ENCODE measurements at places on chromosomes 7 and 10.

GRCh38 chr7:92739091-92739490 is 97.3 kb downstream of the CDK6 start:
- no peaks in the 10 kb centered on the region for H3K27me3 ChIP-seq
- no peak overlapping the region for H3K27ac ChIP-seq
- H3K4me1 ChIP-seq: no peaks in the 10 kb centered on the region
- no peak for DNase-seq
- no peak overlapping the region for H3K4me3 ChIP-seq

- H3K4me3 ChIP-seq: no peak overlapping the region
- H3K27me3 ChIP-seq: no peaks in the 10 kb centered on the region
- peaks cover 3% of the 10 kb centered on the region for H3K36me3 ChIP-seq
These were observed 159.0 kb downstream of the SND1 start for GRCh38 chr7:127810696-127811660.

- no peaks in the 10 kb centered on the region for H3K4me1 ChIP-seq
- no peaks in the 10 kb centered on the region for H3K27me3 ChIP-seq
- DNase-seq: no peak
- no peak overlapping the region for H3K4me3 ChIP-seq
- 0 out of 2 replicates have a peak, but pooled peaks cover 2% of the 10 kb centered on the region for H3K36me3 ChIP-seq
- H3K27ac ChIP-seq: no peak overlapping the region
These were observed 75.8 kb downstream of the ENO4 start for GRCh38 chr10:116925056-116925455.

- H3K4me3 ChIP-seq: no peak overlapping the region
- no peak for DNase-seq
- H3K4me1 ChIP-seq: no peaks in the 10 kb centered on the region
- no peak overlapping the region for H3K27ac ChIP-seq
- H3K27me3 ChIP-seq: no peaks in the 10 kb centered on the region
These were observed 39.4 kb downstream of the FBXW4 start for GRCh38 chr10:101655570-101655969.

DNA sequence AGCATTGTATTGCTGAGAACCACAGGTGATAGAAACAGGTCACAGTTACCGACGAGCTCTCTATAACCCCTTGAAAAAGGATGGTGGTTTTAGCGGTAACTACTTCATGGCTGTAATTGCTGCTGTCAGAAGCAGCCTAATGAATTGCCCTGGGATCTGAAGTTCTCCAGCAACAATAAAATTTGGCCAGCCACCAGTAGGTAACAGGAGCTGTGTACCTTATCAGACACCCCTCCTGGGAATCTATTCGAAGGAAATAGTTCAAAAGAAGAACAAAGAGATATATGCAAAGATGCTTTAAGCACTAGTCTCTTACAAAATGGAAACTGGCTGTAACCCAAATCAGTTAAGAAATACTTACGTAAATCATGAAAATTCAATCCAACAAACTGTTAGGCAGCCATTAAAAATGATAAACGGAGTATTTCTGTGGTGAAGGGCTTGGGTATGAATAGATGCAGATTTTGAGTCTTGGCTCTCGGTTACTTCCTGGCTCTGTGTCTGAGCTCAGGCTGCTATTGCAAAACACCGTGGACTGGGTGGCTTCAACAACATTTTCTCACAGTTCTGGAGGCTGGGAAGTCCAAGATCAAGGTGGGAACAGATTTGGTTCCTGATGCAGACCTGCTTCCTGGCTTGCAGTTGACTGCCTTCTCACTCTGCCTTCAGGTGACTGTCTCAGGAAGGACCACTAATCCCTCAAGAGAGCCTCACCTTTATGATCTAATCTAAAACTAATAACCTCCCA is 1.6 kb downstream of the MSRB2 start:
- H3K27me3 ChIP-seq: no peaks in the 10 kb centered on the region
- peak overlapping the region; percentile 99 for H3K4me3 ChIP-seq
- DNase-seq: no peak
- H3K36me3 ChIP-seq: no peaks in the 10 kb centered on the region
- H3K4me1 ChIP-seq: peaks cover 5% of the 10 kb centered on the region
- no peak overlapping the region for H3K27ac ChIP-seq

DNA sequence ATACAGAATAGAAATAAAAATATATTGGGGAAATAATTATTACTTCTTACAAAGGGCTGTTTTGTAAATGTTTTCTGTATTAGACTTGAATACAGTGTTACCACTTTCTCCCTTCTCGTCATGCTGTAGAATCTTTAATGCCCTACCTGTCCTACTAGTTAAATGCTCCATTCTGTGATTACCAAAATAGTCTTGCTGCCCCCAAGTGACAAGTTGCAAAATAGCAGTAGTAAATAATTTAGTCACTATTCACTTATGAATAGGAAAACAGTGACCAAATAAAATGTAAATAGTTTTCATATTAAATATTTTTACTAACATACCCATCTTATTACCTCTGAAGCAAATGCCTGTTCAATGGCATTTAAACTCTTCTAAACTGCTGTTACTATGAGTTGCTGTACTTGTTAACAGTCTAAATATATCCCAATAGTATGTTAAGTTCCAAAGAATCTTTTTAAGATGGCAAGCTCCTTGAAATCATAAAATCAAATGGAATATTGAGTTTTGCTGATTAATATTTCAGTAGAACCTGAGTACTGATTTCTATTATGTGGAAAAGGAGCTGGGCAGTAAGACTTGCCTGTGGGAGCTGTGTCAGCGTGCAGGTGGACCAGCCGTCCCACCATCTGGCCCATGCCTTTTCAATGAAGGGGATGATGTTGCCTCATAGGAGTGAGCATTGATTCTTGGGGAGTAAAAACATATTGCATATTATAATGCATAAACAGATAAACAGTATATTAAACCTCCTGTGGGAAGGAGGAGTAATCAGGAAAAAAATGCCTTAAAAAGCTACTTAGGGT is 18.1 kb upstream of the OIT3 start:
- peak; percentile 50 for DNase-seq
- no peak overlapping the region for H3K27ac ChIP-seq

DNA sequence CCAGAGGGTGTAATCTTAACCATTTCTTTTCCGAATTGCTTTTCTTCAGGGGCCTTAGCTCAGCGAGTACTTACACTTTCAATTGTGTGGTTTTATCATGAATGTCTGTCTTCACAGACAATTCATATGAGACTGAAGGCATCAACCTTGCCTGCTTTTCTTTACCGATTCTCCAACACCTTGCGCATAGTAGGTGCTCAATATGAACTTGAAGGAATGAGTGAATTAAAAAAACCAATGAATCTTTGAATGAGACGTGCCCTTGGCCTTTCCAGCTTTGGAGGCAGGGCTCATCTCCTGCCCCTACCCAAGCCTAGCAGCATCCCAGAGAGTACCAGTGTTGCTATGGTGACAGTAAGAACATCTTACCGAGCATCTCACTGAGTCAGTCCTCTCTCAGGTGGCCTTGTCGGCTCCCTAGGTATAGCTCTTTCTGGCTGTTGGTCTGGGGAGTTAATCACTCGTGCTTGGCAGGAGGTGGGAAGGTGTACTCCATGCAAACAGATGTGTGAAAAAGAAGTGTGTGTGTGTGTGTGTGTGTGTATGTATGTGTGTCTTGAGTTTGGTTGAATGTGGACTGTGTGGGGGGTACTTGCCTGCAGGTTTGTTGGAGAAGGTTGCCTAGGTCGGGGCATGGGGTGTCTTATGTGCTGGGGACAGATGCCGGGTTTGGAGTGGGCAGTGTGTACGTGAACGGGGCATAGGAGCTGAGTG is 107.7 kb downstream of the C10orf105 start:
- H3K36me3 ChIP-seq: no peaks in the 10 kb centered on the region
- DNase-seq: no peak
- H3K4me1 ChIP-seq: peaks cover 14% of the 10 kb centered on the region
- H3K27ac ChIP-seq: no peak overlapping the region
- no peak overlapping the region for H3K4me3 ChIP-seq

- DNase-seq: no peak
- no peak overlapping the region for H3K4me3 ChIP-seq
- no peaks in the 10 kb centered on the region for H3K36me3 ChIP-seq
- no peaks in the 10 kb centered on the region for H3K27me3 ChIP-seq
- H3K4me1 ChIP-seq: peaks cover 25% of the 10 kb centered on the region
- H3K27ac ChIP-seq: no peak overlapping the region
These were observed 476.2 kb upstream of the FZD8 start for GRCh38 chr10:36118314-36118713.

GRCh38 chr10:113151190-113151666 is 201.2 kb downstream of the TCF7L2 start:
- peaks cover 84% of the 10 kb centered on the region for H3K36me3 ChIP-seq
- no peak overlapping the region for H3K4me3 ChIP-seq

DNA sequence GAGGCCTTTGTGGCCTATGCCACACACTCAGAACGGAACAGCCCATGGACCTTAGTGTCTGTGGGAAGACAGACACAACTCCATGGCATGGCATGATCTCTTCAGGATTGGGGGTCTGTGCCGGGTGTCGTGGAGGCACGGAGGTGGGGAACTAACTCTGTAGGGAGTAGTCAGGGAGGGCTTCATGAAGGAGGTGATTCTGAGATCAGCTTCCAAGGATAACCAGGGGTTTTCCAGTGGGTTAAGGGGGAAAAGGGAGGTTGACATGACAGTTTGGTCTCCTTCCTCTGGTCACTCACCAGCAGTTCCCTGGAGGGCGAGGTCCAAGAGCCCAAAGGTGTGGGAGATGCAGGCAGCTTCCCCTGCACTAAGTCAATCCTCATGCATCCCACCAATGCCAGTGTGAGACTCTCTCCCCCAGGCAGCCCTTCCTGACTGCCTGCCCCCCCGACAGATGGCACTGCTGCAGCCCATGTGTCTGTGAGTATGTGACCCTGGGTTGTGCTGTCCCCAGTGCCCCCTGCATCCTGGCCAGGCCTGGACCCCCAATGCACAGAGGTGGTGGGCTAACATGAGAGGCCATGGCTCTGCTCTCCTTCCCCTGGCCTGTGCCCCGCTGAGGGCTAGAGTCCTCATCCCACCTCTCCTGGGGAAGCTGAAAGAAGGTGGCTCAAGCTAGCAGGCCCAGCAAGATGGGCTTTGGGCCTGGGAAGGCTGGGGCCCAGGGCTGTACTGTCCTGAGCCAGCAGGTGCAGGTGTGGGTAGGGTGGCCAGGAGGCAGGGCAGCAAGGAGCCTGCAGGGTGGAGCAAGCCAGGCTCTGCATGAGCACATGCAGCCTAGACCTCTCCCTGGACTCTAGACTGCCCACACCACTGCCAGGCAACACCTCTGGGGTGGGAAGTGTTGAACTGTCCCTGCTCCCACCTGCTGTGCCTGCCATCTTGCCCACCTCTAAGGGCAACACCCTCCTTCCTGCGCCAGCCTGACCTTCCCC is 39.7 kb downstream of the RASGEF1A start:
- no peaks in the 10 kb centered on the region for H3K27me3 ChIP-seq
- no peak for DNase-seq
- H3K4me1 ChIP-seq: no peaks in the 10 kb centered on the region
- no peak overlapping the region for H3K27ac ChIP-seq
- no peaks in the 10 kb centered on the region for H3K36me3 ChIP-seq
- H3K4me3 ChIP-seq: no peak overlapping the region

- H3K4me3 ChIP-seq: no peak overlapping the region
- no peak overlapping the region for H3K27ac ChIP-seq
- no peak for DNase-seq
- no peaks in the 10 kb centered on the region for H3K4me1 ChIP-seq
These were observed 209.9 kb downstream of the CHCHD3 start for GRCh38 chr7:132872034-132872433.

DNA sequence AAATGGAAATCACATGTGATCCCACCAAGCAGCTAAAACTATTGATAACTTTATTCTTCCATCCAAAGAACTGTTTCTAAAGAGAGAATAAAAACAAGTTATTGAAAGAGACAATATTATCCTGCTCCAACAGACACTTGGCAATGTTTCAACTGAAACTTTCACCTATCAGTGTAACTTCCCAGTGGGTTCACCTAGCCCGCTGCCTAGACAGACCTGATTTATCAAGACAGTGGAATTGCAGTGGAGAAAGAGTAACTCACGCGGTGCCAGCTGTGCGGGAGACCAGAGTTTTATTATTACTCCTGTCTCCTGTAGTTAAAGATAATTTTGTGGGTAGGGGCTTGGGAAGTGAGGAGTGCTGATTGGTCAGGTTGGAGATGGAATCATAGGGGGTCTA is 199.8 kb downstream of the AHR start:
- no peak overlapping the region for H3K27ac ChIP-seq
- no peaks in the 10 kb centered on the region for H3K4me1 ChIP-seq
- no peak for DNase-seq
- H3K36me3 ChIP-seq: no peaks in the 10 kb centered on the region

DNA sequence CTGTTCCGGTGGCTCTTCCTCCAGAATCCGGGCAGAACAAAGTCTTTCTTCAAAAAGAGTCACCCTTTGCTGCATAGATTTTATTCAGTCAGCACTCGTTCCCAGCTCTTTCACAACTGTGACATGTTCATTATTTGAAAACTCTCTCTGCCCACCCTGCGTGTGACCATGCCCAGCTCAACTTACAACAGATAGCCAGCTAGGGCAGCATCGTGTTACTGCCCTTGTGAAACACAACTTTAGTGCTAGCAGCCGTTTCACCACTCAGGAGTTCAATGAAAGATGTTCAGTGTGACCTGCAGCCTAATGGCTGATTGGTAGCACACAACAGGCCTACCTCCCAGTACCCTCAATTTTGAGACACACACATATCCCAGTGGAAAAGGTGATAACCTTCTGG is 57.9 kb downstream of the ZNF438 start:
- H3K27me3 ChIP-seq: no peaks in the 10 kb centered on the region
- no peaks in the 10 kb centered on the region for H3K36me3 ChIP-seq
- no peak overlapping the region for H3K27ac ChIP-seq
- H3K4me3 ChIP-seq: no peak overlapping the region
- no peak for DNase-seq

GRCh38 chr10:59287587-59288255 is 74.6 kb downstream of the FAM13C start:
- no peaks in the 10 kb centered on the region for H3K4me1 ChIP-seq
- H3K36me3 ChIP-seq: no peaks in the 10 kb centered on the region
- H3K27ac ChIP-seq: no peak overlapping the region
- DNase-seq: no peak
- H3K4me3 ChIP-seq: no peak overlapping the region

GRCh38 chr7:88316456-88316855 is 9.8 kb upstream of the STEAP4 start:
- H3K4me3 ChIP-seq: no peak overlapping the region
- no peak for DNase-seq
- no peaks in the 10 kb centered on the region for H3K4me1 ChIP-seq
- no peaks in the 10 kb centered on the region for H3K27me3 ChIP-seq
- H3K36me3 ChIP-seq: no peaks in the 10 kb centered on the region

GRCh38 chr10:62456611-62457101 is 82.5 kb downstream of the ZNF365 start:
- no peak overlapping the region for H3K4me3 ChIP-seq
- peak overlapping the region; percentile 97 for H3K27ac ChIP-seq
- DNase-seq: peak; percentile 85
- H3K36me3 ChIP-seq: no peaks in the 10 kb centered on the region
- no peaks in the 10 kb centered on the region for H3K27me3 ChIP-seq

- no peak overlapping the region for H3K27ac ChIP-seq
- H3K27me3 ChIP-seq: no peaks in the 10 kb centered on the region
- H3K4me3 ChIP-seq: no peak overlapping the region
These were observed 165.2 kb upstream of the PTER start for GRCh38 chr10:16271571-16271970.

All from SJCRH30 (cell line).